ENCODE measurements at places on chromosomes 4 and X.

GRCh38 chrX:143726296-143726695 is 5.7 kb upstream of the SPANXN2 start:
- DNase-seq = no peak

GRCh38 chr4:115279330-115279729 is 165.9 kb upstream of the NDST4 start:
- no peak for DNase-seq

DNA sequence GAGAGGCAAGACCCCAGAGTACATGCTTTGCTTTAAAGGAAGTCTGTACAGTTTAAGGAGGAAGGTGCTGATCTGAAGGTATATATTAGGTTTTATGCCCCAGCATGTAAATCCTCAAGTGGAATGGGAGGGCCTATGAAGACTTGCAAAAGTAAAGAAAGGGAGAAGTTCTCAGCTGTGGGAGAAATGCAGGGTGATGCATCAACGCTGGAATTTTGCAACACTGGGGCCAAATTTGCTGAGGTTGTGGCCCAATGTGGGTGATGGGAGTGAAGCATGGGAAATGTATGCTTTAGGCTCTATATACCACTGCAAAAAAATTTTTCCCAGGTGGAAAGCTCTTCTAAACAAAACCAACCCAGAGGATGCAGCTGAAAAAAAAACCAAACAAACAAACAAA is 33.8 kb upstream of the GPR174 start:
- no peak for DNase-seq

DNA sequence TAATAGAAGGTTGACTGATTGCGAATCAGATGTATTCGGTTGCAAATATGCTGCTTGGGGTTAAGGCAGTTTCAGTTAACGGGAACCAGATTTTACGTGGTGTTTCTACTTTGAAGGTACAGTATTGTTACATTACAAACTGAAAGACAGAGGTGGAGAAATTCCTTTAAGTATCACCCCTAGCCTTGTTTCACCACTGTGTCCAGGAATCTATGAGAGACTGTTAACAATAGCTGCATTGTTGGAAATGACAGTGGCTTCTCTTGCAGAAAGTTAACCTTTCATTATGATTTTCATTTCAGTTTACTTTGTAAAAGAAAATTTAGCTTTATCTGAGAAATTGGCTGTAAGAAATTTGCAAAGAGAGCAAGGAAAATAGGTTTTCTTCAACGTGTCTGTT is 2.6 kb downstream of the CDKL5 start:
- no peak for DNase-seq

GRCh38 chr4:159594576-159594975 is 491.7 kb downstream of the RAPGEF2 start:
- DNase-seq = no peak

- DNase-seq = no peak
Observed at GRCh38 chr4:80767944-80768343, 262.6 kb upstream of the BMP3 start.

DNA sequence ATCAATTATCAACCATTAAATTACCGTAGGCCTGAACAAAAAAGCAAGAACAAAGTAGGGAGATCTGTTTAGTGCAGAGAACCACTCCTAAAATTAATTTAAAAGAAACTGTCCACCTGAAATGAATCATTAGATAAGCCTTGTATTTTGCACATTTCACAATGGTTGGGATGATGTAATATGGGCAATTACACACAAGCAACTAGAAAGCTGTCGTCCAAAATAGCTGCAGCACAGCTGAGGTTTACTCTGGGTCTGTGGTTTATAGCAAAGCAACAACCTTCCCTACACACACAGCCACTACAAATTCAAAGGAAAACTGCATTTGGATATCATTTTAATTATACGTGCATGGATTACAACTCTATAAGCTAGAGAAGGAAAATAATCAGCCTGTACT is 28.5 kb downstream of the PCDH19 start:
- no peak for DNase-seq

DNA sequence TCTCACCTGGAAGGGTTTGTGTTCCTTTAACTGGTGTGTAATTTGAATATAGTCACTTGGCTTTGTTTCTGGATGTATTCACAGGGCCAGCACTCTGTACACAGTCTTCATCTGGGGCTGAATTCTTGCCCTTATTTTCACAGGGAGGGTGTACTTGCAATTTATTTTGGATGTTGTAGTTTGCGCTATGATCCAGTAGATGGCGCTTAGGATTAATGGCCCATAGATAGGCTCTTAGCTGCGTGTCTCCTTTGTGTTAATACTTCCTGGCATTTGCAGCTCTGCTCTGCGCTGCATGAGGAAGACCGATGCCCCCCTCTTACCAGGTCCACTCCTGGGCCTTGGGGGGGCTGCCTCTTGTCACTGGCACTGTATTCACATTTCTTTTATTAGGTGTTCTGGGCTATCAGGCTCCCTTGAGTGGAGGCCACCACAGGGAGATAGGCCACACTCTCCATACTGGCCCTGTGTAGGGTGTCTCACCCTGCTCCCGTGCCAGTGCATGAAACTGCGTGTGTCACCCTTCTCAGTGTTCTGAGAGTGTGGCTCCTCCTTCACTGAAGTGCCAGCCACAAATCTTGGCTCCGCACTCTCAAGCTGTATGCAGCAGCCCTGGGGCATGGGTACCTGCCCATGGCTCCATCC is 562.2 kb downstream of the ZIC3 start:
- DNase-seq = peak; percentile 14

All from HuH-7 (cell line).